ENCODE measurements at places on chromosomes 12 and 14. TPM values are rescaled to one million over a fixed set of nuclear protein-coding genes. Genes with fewer than 3 reads are reported as not detected.
A peak's percentile ranks its signal among the peaks of the same experiment; 100 is the strongest.

MEG3 gene
- not detected for total RNA-seq

TAS2R42 gene
- not detected for total RNA-seq

APOF gene
- total RNA-seq = not detected

OASL gene
- total RNA-seq = not detected

ASCL1 gene
- total RNA-seq = not detected

FGD4 gene
- total RNA-seq = 8.7 TPM

POTEG gene
- not detected for total RNA-seq

PMCH gene
- total RNA-seq = not detected

DNA sequence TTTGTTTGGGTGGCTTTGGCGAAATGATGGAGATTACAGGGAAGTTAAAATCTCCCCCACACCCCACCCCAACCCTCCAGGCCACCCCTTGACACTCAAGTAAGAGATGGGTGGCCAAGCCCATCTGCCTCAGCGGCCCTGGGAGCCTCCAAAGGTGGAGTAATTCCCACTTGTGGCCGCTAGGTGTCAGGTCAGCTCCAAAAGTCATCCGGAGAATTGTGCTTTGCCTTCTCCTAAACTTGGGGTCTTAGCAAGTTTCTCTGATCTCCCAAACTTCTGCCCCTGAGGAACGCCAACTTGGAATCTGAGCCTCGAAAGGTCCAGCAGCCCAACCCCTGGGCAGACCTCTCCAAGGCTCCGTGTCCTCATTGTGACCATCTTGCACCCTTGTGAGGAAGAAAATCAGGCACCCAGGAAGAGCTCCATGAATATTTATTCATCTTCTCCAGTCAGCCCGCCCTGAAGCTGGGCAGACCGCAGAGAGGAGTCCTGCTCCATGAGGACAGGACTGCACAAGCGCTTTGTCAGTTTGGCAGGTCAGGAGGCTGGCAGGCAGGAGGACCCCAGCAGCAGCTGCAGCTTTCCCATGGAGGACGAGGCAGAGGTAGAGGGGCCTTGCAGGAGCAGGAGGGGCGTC lies 46.7 kb downstream of the LRRC74A start:
- no peak overlapping the region for H3K4me3 ChIP-seq
- peaks cover 11% of the 10 kb centered on the region for H3K27me3 ChIP-seq
- DNase-seq = no peak
- no peaks in the 10 kb centered on the region for H3K36me3 ChIP-seq
- no peaks in the 10 kb centered on the region for H3K4me1 ChIP-seq
- H3K27ac ChIP-seq = no peak overlapping the region

- no peak overlapping the region for H3K27ac ChIP-seq
- H3K4me3 ChIP-seq = no peak overlapping the region
- H3K27me3 ChIP-seq = no peaks in the 10 kb centered on the region
- H3K36me3 ChIP-seq = no peaks in the 10 kb centered on the region
- H3K4me1 ChIP-seq = no peaks in the 10 kb centered on the region
These were observed 60.2 kb upstream of the RTRAF start for GRCh38 chr14:51929166-51929565.

- peak; percentile 89 for DNase-seq
- H3K36me3 ChIP-seq = peaks cover 8% of the 10 kb centered on the region
- H3K27me3 ChIP-seq = peaks cover 34% of the 10 kb centered on the region
These were observed 1.9 kb downstream of the NGB start for GRCh38 chr14:77268989-77269600.

GRCh38 chr14:53951627-53952303 lies 4.9 kb downstream of the BMP4 start:
- H3K27ac ChIP-seq = no peak overlapping the region
- peaks cover 61% of the 10 kb centered on the region for H3K4me1 ChIP-seq
- no peak for DNase-seq
- H3K4me3 ChIP-seq = peak overlapping the region; percentile 84
- peaks cover 2% of the 10 kb centered on the region for H3K36me3 ChIP-seq
- peaks cover 10% of the 10 kb centered on the region for H3K27me3 ChIP-seq

DNA sequence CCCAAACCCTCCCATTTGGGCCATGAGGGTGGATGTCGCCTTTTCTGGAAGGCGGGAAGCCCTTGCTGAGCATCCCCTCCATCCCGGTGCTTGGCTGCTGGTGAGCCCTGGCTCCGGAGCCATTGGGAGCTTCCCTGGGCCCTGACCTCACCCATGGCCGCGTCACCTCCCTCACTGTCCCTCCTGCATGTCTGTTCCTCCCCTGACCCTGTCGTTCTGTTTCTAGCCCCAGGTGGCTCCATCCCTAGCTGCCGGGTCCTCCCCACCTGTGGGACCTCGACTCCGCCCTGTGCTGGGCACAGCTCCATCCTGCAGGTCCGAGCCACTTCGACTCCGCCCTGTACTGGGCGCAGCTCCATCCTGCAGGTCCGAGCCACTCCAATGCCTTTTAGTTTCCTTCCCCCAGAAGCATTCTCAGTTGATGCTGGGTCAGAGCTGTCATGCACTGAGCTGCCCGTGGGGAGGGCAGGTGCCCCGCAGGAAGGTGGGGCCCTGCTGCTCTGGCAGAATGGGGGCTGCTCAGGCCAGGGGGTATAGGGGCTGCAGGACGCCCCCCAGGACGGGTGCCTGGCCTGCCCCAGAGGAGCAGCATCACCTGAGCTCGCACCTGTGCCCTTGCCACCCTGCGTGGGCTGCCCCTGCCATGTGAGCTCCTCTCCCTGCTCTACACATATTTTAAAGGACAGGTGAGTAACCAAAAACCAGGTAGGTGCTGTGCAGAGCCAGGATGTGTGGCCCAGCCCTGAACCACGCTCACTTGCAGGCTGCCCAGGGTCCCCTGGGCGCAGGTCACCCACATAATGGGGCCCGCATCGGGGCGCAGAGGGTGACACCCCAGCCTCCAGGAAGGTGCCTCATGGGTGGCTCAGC lies 19.0 kb downstream of the NOC4L start:
- H3K27ac ChIP-seq = no peak overlapping the region
- no peaks in the 10 kb centered on the region for H3K36me3 ChIP-seq
- peak; percentile 91 for DNase-seq

DNA sequence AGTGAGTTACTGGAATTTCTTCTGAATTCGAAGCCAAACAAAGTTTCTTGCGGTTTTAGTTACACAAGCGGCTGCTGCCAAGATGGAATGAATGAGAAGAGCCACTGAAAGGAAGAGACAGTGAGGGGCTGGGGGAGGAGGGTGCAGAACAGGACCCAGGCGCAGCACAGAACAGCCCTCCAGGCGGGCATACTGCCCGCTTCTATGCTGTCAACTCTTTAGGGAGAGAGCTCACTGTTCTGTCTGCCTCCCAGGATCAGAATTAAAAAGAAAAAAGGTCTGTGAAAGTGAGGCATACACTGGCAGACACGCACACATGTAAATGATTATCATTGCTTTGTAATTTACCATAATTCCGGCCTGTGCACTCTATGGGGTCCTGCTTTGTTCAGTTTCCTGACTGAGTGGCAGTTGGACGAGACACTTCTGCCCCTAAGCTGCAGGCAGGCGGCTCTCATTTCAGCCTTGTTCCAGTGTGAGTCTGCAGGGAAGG lies 231.6 kb downstream of the CACNA1C start:
- H3K4me1 ChIP-seq = peaks cover 76% of the 10 kb centered on the region

- no peaks in the 10 kb centered on the region for H3K4me1 ChIP-seq
- H3K36me3 ChIP-seq = peaks cover 2% of the 10 kb centered on the region
- DNase-seq = no peak
- no peak overlapping the region for H3K27ac ChIP-seq
- no peak overlapping the region for H3K4me3 ChIP-seq
- peaks cover 17% of the 10 kb centered on the region for H3K27me3 ChIP-seq
These were observed 10.0 kb upstream of the SNRPF start for GRCh38 chr12:95848575-95849388.

GRCh38 chr12:5730962-5731361 lies 214.1 kb downstream of the ANO2 start:
- H3K4me1 ChIP-seq = no peaks in the 10 kb centered on the region
- H3K27me3 ChIP-seq = no peaks in the 10 kb centered on the region
- H3K4me3 ChIP-seq = no peak overlapping the region
- no peaks in the 10 kb centered on the region for H3K36me3 ChIP-seq

DNA sequence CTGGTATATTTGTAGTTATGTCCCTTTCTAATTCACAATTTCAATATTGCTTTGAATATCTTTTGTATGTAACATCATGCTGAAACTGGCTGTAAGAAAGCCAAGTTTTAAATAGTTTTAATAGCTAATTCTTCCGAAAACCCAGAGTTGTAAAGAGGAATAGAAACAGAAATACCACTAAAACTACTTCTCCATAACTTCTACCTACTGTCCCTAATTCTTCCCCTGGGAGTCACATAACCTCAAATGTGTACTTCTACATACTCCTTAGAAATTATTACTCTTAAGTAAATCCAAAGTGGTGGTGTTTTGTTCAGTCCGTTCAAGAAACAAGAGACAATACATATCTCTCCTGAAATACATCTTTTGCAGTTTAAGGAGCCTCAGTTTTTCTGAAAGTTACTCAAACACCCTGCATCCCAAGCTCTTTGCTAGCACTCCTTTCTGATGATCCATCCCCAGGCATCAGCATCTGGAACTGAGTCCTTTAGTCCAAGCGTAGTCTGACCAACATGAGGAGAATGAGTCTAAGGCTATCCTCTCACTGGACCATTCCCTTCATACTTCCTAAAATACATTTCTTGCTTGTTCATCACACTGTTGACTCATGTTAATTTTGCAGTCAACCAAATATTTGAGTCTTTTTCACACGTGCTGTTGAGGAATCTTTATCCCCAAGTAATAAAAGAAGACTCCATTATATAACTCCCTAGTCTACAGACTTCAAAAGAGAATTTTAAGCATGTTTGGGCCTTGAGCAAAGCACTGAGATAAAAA lies 214.3 kb upstream of the NUDT4 start:
- peaks cover 25% of the 10 kb centered on the region for H3K4me1 ChIP-seq
- H3K36me3 ChIP-seq = no peaks in the 10 kb centered on the region
- no peak for DNase-seq

GRCh38 chr12:129494766-129495165 lies 409.1 kb downstream of the TMEM132D start:
- no peaks in the 10 kb centered on the region for H3K4me1 ChIP-seq
- no peak for DNase-seq
- no peaks in the 10 kb centered on the region for H3K27me3 ChIP-seq
- H3K36me3 ChIP-seq = no peaks in the 10 kb centered on the region
- no peak overlapping the region for H3K4me3 ChIP-seq

- H3K4me1 ChIP-seq = peaks cover 7% of the 10 kb centered on the region
- no peak overlapping the region for H3K4me3 ChIP-seq
- H3K36me3 ChIP-seq = peaks cover 30% of the 10 kb centered on the region
These were observed 8.4 kb downstream of the ACIN1 start for GRCh38 chr14:23086565-23086964.

DNA sequence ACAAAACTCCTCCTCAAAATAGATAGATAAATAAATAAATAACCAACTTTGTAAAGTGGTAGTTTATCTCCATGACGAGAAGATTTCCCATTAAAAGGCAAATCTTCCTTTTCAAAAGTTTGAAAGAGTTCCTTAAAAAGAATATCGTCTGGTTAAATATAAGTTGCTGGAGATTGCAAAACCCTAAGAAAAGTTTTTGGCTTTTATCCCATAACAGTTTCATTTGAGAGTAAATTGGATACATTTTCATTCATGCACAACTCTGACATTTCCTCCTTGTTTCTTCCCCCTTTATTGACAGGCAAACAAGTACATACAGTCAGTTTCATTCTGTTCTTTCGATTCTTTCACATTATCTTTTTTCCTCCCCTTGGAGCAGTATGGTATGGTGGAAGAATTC lies 45.4 kb upstream of the BTG1 start:
- no peaks in the 10 kb centered on the region for H3K27me3 ChIP-seq
- no peak overlapping the region for H3K4me3 ChIP-seq
- no peaks in the 10 kb centered on the region for H3K36me3 ChIP-seq
- H3K27ac ChIP-seq = no peak overlapping the region
- DNase-seq = no peak
- no peaks in the 10 kb centered on the region for H3K4me1 ChIP-seq

- H3K4me1 ChIP-seq = peaks cover 37% of the 10 kb centered on the region
- no peak for DNase-seq
- H3K27ac ChIP-seq = no peak overlapping the region
These were observed 354.2 kb upstream of the ATP2B1 start for GRCh38 chr12:90062799-90063198.

- no peak overlapping the region for H3K27ac ChIP-seq
- no peak for DNase-seq
These were observed 112.7 kb upstream of the FUT8 start for GRCh38 chr14:65299826-65300225.

DNA sequence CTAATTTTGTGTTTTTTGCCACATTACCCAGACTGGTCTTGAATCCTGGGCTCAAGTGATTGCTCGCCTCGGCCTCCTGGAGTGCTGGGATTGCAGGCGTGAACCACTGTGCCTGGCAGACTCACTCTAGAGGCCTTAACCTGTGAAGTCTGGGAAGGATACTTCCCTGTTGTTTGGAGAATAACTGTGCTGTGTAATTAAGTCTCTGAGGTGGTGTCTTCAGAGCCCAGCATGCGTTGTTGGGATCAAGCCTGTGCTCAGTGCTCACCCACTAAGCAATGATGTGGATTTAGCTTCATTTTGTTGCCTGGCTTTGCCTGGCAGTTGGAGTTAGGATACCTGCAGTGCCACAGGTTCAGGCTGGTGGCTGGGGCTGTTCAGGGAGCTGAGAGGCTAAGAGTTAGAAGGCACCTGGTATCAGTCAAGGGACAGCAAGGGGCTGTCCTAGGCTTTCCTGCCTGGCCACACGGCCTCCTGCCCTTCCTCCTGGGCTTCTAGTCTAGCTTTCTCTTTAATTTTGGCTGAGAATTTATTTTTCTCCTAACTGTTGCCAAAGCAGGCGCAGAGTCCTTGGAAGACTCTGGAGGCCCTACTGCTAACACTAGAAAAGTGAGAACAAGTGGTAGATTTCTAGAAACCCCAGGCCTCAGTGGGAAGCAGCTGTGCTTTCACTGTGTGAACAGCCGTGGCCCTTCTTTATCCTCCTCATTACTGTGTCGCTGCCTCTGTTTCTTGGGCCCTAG lies 38.5 kb downstream of the EP400 start:
- no peak for DNase-seq
- H3K27ac ChIP-seq = no peak overlapping the region
- peaks cover 41% of the 10 kb centered on the region for H3K4me1 ChIP-seq
- H3K4me3 ChIP-seq = no peak overlapping the region
- no peaks in the 10 kb centered on the region for H3K27me3 ChIP-seq

DNA sequence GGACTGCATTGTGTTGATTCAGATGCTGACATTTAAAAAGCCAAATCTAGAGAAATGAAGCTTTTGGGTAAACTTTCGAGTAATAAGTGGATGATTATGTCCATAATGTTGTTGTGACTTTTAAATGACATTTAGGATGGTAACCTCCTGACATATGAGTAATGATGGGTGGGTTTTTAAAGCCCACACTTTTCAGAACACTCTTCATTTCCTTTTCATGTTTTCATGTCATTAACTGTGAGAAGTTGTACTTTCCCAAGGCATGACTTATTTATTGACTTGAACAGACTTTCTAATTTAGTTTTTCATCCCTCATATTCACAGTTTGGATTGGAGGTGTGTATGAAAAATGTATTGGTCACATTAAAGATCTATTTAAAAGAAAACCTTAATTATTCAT lies 35.5 kb downstream of the RGS6 start:
- peaks cover 6% of the 10 kb centered on the region for H3K27me3 ChIP-seq
- DNase-seq = no peak
- H3K4me3 ChIP-seq = no peak overlapping the region
- H3K27ac ChIP-seq = no peak overlapping the region
- H3K4me1 ChIP-seq = no peaks in the 10 kb centered on the region
